SJSA1 (cell line): ENCODE measurements at places on chromosomes 11 and 22.

DNA sequence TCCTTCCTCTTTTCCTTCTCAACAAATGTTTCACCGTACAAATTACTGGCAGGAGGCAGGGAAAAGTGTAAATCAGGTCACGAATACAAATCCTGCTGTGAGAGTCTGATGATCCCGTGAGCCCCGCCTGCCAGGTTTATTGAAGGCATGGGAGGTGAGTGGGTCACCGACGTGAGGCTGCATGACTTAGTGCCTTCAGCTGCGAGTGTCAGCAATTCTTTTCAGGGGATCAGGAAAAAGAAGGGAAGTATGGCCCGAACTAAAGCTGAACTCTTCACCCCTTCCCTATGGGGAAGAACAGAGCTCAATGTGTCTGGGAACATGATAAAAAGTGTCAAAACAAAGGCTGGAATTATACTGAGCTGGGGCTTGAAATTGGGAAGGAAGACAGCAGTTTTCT, 166.2 kb downstream of the OPCML start:
- DNase-seq: no peak

DNA sequence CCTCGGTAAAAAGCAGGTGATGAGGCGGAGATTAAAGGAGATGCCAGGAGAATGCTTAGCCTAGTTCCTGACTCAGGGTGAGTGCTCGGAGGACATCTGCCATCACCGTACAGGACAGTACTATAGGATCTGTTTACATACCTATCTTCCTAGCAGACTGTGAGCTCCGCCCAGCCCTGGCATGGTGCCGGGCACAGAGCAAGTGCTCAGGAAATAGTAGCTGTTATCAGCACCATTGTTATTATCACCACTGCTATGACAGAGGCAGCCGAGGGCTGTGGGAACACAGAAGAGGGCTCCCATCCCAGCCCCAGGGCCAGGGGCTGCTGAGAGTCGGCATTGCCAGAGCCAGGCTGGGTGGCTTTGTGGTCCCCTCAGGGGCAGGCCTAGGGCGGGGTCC, 642 bp upstream of the SEPTIN3 start:
- DNase-seq: no peak

- DNase-seq: no peak
Observed at GRCh38 chr22:33996824-33997223, 76.5 kb upstream of the LARGE1 start.

DNA sequence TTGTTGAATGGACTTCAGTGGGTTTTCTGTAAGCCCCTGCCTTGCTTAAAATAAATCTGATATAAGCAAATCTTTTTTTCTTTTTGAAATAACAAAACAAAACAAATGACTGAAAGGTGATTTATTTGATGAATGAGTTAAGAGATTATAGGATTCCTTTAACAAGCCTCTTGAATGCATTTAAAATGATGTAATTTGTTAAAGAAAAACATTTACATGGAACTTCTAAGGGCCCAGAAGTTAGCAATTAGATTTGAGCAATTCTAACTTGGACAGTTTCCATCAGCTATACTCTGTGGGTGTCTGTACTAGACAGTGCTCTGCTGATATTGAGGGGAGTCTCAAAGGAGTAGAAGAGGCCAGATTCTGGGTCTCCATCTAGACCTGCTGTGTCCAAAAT, 143.5 kb upstream of the RAG2 start:
- DNase-seq: no peak
